ENCODE measurements at places on chromosomes 2 and 18. TPM values are rescaled to one million over a fixed set of nuclear protein-coding genes. Genes with fewer than 3 reads are reported as not detected.

GRCh38 chr2:109446278-109447131 lies 167.3 kb downstream of the SEPTIN10 start:
- peaks cover 2% of the 10 kb centered on the region for H3K36me3 ChIP-seq
- peaks cover 3% of the 10 kb centered on the region for H3K27me3 ChIP-seq

DNA sequence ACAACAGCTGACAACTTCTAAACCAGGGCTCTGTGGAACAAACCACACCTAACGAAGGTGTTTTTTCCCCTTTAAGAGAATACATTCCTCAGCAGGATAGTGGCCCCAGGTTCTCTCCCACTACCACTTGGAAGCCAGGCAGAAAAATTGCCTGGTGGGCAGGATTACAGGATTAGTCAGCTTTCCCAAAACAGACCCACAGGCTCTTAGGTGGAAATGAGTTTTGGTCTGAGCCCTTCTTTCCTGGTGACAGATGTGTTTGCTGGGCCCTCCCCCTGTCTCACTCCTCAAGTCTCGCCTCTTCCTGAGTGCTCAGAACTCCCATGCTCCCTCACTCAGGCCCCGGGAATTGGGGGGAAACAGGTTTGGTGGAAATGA lies 139.4 kb upstream of the HAAO start:
- no peak overlapping the region for H3K4me3 ChIP-seq
- H3K27ac ChIP-seq: no peak overlapping the region
- no peaks in the 10 kb centered on the region for H3K4me1 ChIP-seq

DNA sequence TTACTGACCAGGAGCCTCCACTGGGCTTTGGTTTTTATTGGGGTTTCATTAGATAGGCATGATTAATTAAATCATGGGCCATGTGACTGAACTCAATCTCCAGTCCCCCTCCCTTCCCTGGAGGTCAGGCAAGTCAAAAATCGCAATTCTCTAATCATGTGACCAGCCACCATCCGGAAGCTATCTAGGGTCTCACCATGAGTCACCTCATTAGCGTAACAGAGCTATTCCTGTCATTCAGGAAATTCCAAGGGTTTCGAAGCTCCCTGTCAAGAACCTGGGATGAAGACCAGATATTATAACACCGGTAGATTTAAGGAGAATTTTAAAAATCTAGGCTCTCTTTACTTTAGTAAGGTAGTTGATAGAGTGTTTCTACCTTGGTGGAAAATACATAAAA lies 180.3 kb upstream of the TCF4 start:
- no peak overlapping the region for H3K4me3 ChIP-seq
- H3K4me1 ChIP-seq: no peaks in the 10 kb centered on the region
- no peak for DNase-seq
- H3K27me3 ChIP-seq: no peaks in the 10 kb centered on the region
- no peak overlapping the region for H3K27ac ChIP-seq

Gene KCNIP3
- not detected for total RNA-seq

Gene KIF1A
- total RNA-seq: 0.66 TPM

DNA sequence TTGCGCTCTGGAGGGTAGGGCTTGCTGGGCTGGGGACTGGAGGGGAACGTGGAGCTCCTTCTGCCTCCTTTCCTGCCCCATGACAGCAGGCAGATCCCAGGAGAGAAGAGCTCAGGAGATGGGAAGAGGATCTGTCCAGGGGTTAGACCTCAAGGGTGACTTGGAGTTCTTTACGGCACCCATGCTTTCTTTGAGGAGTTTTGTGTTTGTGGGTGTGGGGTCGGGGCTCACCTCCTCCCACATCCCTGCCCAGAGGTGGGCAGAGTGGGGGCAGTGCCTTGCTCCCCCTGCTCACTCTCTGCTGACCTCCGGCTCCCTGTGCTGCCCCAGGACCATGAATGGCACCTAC lies 4.3 kb downstream of the GPR35 start:
- no peak overlapping the region for H3K27ac ChIP-seq
- H3K4me3 ChIP-seq: no peak overlapping the region
- peaks cover 14% of the 10 kb centered on the region for H3K36me3 ChIP-seq
- H3K4me1 ChIP-seq: peaks cover 20% of the 10 kb centered on the region

DNA sequence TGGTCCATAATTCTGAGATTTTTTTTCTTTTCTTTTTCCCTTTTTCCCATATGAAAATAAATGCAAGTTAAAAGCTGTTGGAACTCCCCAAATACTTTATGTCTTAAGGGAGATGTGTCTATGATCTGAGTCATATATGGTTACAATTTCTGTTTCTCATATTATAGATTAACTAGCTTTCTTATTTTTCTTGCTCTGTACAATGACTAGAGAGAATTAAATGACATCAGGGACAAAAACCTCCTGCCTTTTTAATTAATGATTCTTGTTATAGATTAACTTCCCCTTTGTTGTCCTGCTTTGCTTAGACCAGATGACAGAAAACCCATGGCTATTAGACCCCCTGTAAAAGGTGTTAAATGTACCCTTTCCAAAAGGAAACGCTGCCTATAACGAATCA lies 643.9 kb upstream of the NXPH2 start:
- no peak overlapping the region for H3K4me3 ChIP-seq
- no peaks in the 10 kb centered on the region for H3K4me1 ChIP-seq
- H3K36me3 ChIP-seq: no peaks in the 10 kb centered on the region
- H3K27ac ChIP-seq: no peak overlapping the region
- no peak for DNase-seq

Gene SERPINB3
- not detected for total RNA-seq

Gene TUBB6
- 29.0 TPM for total RNA-seq

- peaks cover 32% of the 10 kb centered on the region for H3K4me1 ChIP-seq
- H3K27ac ChIP-seq: no peak overlapping the region
- no peaks in the 10 kb centered on the region for H3K27me3 ChIP-seq
- H3K36me3 ChIP-seq: no peaks in the 10 kb centered on the region
Measured at GRCh38 chr2:102002228-102002627, 10.5 kb downstream of the IL1R2 start.

GRCh38 chr2:233832869-233833311 lies 21.4 kb downstream of the HJURP start:
- no peak overlapping the region for H3K27ac ChIP-seq
- peaks cover 9% of the 10 kb centered on the region for H3K4me1 ChIP-seq
- no peaks in the 10 kb centered on the region for H3K27me3 ChIP-seq
- peaks cover 29% of the 10 kb centered on the region for H3K36me3 ChIP-seq

DNA sequence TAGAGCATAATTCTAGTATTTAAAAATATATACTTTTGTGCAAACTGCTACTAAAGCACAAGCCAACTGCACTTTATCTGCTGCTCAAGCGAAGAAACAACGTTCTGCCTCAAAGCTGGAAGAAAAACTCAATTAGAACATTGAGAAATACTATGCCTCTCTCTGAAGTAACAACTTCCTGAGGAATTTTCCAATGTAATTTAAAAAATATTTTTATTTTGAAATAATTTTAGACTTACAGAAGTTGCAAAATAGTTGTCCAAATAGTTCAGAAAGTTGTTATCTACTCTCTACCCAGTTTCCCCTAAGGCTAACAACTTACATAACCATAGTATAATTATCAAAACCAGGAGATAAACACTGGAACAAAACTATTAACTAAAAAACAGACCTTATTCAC lies 12.3 kb upstream of the POLI start:
- no peak overlapping the region for H3K27ac ChIP-seq
- H3K36me3 ChIP-seq: peaks cover 2% of the 10 kb centered on the region
- H3K4me3 ChIP-seq: no peak overlapping the region
- H3K4me1 ChIP-seq: peaks cover 26% of the 10 kb centered on the region
- peaks cover 6% of the 10 kb centered on the region for H3K27me3 ChIP-seq

Gene STPG4
- total RNA-seq: not detected

DNA sequence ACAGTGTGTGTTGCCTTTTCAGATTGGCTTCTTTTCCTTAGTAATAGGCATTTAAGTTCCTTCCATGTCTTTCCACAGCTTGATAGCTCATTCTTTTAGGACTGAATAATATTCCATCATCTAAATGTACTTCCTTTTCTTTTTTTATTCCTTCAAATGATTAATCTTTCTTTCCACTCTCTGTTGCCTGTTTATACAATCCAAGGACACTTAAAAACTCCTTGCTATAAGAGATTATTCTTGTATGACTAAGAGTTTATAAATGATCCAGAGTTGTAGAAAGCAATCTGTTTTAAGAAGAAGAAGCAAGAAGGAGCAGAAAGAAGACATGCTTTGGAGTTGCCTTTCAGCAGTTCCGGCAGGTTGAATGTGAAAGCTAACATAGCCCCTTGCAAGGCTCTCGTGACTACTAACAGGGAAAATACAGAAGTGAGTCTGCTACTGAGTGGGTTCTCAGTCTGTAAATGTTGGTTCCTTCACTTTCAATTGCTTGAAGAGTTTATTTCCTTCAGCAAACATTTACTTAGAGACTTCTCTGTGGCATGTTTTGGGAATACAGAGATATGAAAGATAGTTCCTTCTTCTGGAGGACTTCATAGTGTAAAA lies 123.0 kb downstream of the PMAIP1 start:
- peaks cover 5% of the 10 kb centered on the region for H3K27me3 ChIP-seq
- no peaks in the 10 kb centered on the region for H3K4me1 ChIP-seq
- no peaks in the 10 kb centered on the region for H3K36me3 ChIP-seq
- H3K27ac ChIP-seq: no peak overlapping the region
- no peak for DNase-seq
- H3K4me3 ChIP-seq: no peak overlapping the region

Gene C1QL2
- not detected for total RNA-seq

Gene NT5C1B
- total RNA-seq: not detected

- no peaks in the 10 kb centered on the region for H3K27me3 ChIP-seq
- H3K27ac ChIP-seq: no peak overlapping the region
- H3K4me3 ChIP-seq: no peak overlapping the region
- peaks cover 17% of the 10 kb centered on the region for H3K36me3 ChIP-seq
- DNase-seq: no peak
Measured at GRCh38 chr18:46179306-46179705, 75.1 kb downstream of the HAUS1 start.

- peaks cover 21% of the 10 kb centered on the region for H3K4me1 ChIP-seq
- H3K27ac ChIP-seq: peak overlapping the region; percentile 79
- H3K36me3 ChIP-seq: no peaks in the 10 kb centered on the region
- peak overlapping the region; percentile 91 for H3K4me3 ChIP-seq
- peak; percentile 76 for DNase-seq
Measured at GRCh38 chr18:13137670-13138419, 80.7 kb upstream of the LDLRAD4 start.

GRCh38 chr2:218325566-218326160 lies 31.0 kb upstream of the CATIP start:
- H3K27ac ChIP-seq: no peak overlapping the region
- DNase-seq: no peak
- peaks cover 20% of the 10 kb centered on the region for H3K27me3 ChIP-seq
- peaks cover 19% of the 10 kb centered on the region for H3K4me1 ChIP-seq
- H3K36me3 ChIP-seq: no peaks in the 10 kb centered on the region
- no peak overlapping the region for H3K4me3 ChIP-seq

GRCh38 chr2:189221811-189222467 lies 42.4 kb upstream of the COL5A2 start:
- no peaks in the 10 kb centered on the region for H3K36me3 ChIP-seq
- H3K4me1 ChIP-seq: no peaks in the 10 kb centered on the region
- no peaks in the 10 kb centered on the region for H3K27me3 ChIP-seq

- H3K27me3 ChIP-seq: peaks cover 7% of the 10 kb centered on the region
- no peak overlapping the region for H3K4me3 ChIP-seq
- no peak for DNase-seq
- H3K36me3 ChIP-seq: no peaks in the 10 kb centered on the region
Measured at GRCh38 chr2:207012461-207012860, 73.1 kb downstream of the CPO start.

Gene RAX
- total RNA-seq: not detected

DNA sequence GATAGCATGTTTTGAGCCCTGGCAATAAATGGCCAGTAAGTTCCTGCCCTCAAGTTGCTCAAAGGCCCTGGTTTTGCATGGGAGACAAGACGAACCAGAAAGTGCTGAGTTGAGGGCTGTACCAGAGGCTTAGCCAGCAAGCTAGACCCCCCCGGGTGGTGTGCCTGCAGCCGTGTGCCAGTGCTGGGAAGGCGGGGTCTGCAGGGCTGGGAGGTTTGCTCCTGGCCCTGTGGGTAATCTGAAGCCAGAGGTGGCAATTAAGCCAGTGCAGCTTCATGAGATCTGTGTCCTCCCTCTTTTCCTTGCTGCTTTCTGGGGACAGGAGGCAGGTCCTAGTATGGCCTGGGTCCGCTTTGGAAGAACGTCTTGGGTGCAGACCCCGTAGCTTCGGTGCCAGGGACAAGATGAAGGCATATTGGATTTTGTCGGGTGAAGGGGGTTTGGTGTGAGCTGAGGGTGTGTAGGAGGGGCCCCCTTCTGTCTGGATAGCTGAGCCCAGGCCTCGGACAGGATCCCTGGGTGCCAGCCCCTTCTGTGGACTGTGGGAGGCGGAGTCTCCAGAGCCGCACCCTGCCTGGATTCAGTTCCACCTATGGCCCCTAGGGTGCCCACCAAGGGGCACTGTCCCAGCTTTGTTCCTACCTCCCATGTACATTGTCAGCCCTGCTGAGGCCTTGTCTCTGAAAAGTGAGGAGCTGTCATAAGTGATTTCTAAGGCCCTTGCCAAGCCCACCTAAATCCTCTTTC lies 15.6 kb downstream of the ATOH8 start:
- no peak for DNase-seq
- H3K4me1 ChIP-seq: peaks cover 10% of the 10 kb centered on the region

DNA sequence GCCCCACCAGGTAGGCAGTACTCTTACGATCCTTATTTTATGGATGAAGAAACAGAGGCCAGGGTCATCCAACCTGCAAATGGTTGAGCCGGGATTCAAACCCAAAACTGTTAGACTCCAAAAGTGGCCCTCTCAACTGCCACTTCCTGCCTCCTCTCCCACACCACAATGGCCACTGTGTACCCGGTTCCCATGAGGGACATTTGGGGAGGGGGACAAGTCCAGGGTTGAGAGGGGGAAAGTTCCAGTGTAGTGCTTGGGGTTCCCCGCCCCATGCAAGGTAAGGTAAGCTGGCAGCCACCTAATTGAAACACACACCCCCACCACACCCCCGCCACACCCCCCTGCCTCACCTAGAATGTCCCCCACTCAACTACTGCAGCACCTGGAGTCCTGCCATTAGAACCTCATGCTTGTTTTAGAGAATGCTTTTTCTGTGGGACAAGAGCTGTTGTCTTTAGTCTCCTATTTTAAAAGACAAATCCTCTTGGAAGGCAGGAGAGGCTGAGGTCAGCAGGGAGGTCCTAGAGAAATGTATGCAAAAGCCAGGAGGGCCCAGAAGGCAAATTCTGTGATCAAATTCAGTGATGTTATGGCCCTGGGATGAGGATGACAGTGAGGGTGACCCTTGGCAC lies 145.2 kb downstream of the ZFP36L2 start:
- no peak overlapping the region for H3K27ac ChIP-seq
- H3K27me3 ChIP-seq: peaks cover 4% of the 10 kb centered on the region

DNA sequence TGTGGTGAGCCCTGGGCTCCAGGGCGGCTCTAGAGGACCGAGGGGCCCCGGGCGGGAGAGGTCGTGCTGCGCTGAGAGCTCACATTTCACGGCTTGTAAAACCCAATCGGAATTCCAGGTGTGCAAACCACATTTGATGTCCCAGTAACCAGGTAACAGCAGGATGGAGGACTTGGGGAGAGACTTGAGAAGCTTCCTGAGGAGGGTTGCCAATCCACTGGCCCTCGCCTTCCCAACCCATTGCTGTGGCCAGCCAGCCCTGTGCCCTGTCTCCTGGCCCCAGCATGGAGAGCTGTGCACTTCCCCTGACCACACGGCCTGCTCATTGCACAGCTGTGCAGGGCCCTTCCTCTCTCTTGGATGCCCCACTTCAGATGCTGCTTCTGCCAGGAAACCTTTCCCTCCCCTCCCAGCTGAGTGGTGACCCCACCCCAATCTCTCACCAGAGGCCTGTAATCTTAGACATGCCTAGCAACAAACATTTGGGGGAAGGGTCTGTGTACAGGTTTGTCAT lies 39.6 kb downstream of the ASB1 start:
- no peak overlapping the region for H3K4me3 ChIP-seq
- DNase-seq: no peak
- no peak overlapping the region for H3K27ac ChIP-seq
- H3K36me3 ChIP-seq: no peaks in the 10 kb centered on the region

Measured in activated T-helper 1 cell treated with anti-CD3 and anti-CD28 coated beads, Interleukin-12 subunit alpha, Interleukin-12 subunit beta, Interleukin-2, Interleukin-4 antibody, amounts not matched to agents 30 ng/mL and 10 ng/mL and 1 ng/mL, durations not matched to agents 14 hours and 24 hours and 36 hours (primary cell).